Hypothalamus (tissue), 51 donors: ENCODE measurements at places on chromosomes 12 and 14.

GRCh38 chr12:5621329-5621728, 189.4 kb downstream of the NTF3 start:
- DNase-seq: no peak

- DNase-seq: no peak
Observed at GRCh38 chr12:63934936-63935335, 90.4 kb downstream of the SRGAP1 start.

- DNase-seq: no peak
Observed at GRCh38 chr12:97628962-97629361, 166.4 kb downstream of the RMST start.

DNA sequence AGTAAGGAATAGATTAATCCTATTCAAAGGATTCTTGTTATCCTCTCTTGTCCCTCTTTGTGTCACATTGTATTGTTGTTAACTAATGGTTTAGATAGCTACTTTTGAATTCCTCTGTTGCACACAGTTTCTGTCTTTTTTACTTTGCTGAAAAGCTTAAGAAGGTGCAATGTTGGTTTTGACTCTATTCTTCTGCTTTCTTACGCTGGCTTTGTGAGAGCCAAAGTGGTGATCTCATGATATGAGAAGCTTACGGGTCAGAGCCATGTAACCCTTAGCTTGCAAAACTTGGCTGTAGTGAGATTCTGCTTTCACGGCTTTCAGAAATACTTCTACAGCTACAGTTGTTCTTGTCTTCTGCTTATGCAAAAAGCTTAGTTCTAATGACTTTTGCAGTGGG, 239.7 kb downstream of the TRHDE start:
- no peak for DNase-seq

DNA sequence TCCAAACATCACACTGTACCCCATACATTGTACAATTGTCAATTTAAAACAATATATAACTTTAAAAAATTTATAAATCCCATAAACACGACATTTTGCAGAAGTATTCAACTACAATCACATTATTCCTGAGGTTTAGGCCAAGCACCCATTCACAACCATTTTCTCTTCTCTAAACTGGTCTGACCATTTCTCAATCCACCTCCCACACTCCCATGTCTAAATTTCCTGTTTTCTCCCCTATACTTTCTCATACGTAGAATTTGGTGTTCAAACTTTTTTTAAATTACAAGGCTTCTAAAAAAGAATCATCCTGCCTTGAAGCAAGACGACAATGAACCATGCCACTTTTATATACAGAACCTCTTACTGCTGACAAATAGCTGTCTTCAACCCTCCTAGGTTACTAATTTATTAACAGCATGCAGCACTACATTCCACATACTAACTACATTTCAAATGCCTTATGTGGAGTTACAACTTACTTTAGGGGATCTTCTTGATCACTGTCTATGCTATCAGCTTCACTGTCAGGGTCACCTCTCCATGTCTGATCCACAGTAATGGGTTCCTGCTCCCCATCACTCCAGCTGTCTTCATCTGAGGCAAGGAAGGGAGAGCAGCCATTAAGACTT, 3.4 kb downstream of the KANSL2 start:
- DNase-seq: no peak

DNA sequence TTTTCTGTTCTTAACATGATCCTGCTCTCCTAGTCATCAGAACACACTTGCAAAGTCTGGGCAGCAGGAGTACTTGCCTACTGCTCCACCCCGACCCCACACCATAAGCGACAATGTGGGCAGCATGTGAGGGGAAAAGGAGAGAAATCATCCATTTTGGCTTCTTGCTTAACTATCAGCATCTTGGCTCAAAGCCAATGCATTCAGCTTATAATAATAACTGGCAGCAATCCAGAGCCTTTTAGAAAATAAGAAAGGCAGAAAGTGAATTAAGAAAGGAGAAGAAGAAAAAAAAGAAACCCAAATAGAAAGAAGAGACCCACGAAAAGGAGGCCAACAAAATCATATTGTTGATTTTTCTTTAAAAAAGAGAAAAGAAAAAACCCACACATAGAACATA, 930.8 kb downstream of the BCL11B start:
- DNase-seq: no peak

DNA sequence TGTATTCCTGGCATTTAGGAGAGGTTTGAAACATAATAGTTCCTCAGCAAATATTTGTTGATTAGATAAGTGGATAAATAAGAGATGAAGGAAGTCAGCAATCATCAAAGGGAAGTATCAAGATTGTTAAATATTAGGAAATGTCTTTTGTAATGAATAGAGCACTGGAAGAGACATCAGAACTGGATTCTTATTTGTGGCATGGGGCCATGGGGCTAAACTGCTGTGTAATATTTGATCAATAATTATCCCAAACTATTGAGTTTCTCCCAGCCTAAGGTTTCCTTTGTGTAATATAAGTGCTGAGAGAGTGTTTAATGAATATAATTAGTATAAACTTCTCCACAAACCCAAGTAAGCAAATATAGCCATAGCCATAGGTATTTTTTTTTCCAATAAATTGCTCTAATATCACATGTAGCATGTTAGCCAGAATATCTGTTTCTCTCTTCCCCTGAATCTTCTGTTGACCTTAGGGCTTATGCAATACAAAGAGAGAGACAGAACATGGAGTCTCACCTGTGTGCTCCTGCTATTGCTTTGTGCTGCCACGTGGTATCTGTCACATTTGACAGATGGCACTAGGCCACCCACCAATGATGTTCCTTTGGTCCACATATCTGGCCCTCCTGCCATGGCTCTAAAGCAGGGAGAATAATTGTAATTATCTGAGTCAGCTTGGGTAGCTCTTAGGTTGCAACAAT, 658.7 kb downstream of the SOX5 start:
- no peak for DNase-seq

DNA sequence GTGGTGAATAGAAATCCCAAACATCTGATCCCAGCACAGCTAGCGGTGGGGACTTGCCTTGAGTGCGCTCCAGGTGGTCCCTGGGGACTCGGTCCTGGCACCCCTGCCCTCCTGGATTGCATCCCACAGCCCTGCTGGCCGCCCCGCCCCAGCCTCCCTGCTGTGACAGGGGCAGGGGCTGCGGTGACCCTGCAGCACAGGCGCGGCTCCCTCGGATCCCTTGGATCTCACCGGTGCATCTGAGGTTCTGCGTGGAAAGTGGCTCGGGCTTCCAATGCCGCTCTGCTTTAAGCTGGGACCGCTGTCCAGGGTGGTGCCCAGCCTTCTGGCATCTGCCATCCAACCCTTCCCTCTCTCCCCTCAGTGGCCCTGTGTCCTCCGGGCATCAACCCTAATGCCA, 16.0 kb downstream of the ANKRD9 start:
- DNase-seq: no peak

DNA sequence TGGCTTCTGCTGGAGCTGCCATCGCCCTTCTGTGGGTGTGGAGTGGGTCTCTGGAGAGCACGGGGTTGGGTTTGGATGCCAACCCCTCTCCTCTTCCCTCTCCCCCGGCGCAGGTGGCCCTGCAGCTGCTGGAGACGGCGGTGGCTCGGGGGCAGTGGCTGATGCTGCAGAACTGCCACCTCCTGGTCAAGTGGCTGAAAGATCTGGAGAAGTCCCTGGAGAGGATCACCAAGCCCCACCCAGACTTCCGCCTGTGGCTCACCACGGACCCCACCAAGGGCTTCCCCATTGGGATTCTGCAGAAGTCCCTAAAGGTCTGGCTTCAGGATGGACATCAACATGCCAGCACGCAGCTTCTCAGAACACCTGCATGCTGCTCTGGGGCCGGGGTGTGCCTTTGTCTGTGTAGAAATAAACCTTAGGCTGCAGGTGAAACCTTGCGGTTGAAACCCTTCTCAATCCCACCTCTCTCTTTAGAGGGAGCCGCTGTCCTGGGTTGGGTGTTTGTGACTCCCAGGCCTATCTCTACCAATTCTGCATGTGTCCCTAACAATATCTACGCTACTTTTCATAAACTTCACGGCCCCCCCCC, 44.3 kb downstream of the CCDC92 start:
- no peak for DNase-seq

DNA sequence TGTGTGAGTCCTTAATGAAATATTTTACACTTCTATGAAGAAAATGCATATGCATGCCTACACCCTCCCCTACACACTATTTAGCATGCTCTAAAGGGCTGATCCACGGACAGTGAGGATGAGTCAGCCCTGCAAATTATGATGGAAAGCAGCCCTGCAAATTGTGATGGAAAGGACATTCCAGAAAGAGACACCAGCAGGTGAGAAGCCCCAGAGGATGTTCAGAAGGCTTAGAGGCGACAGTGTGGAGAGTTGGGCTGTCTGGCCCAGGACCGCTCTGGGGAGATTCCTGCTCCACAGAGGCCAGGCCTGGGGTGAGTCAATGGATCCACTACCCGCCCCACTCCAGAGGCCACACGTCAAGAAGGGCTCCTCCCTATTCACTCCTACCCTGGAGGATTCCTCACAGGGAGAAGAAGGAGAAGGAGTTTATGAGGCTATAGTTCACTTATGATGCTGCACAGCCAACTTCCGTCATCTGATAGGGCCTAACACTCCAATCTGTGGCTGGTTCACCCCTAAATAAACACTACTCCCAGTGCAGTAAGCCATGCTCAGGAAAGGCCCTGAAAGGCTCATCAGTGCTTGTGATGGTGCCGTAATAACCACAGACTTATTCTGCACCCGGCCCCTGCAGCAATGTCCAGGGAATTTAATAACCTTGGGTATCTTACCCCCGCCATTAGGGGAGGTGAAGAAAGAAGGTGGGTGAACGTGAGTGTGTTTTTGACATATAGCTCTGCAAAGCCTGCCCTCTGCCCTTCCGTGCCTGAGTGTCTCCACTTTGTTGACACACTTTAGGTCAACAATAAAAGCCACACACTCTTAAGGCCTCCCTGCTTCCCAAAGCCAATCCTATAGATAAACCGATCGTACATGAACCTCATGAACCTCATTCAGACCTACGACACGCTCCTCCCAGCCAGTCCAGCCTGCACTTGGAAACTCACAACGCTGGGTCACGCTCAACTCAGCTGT, 46.4 kb downstream of the CLMN start:
- DNase-seq: no peak

GRCh38 chr12:64891629-64892028, 67.2 kb downstream of the TBC1D30 start:
- no peak for DNase-seq

- no peak for DNase-seq
Observed at GRCh38 chr12:27193854-27194544, 50.1 kb upstream of the STK38L start.

- no peak for DNase-seq
Observed at GRCh38 chr12:45355730-45356129, 139.8 kb downstream of the ANO6 start.

DNA sequence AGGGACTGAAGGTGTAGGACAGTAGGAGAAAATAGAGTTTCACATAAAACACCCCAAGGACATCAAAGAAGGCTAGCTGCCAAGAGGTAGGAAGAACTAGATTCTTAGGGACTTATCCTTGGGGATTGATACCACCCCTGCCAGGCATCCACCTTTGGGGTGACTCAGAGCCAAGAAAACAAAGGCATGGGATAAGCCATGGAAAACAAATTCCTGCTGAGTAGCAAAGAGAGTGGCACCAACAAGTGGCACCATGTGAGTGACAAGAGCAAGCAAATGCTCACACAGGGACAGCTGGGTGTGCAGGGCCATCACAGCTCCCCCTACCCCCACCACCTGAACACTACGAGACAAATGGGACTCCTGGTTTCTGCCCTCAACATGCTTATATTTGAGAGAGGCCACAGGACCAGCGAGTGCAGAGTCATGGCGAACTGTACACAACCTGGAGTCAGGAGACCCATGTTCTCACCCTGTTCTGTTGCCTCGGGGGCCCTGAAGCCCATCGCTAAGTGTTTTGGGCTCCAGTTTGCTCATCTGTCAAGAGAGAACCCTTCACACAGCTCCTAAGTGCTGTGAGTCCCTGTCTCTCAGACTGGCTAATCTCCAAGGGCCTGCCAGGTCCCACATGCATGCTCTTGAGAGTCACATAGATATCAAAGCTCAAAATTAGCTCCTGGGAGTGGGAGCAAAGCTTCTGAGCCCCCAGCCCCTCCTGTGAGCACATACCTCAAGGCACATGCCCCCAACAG, 91.9 kb downstream of the DPF3 start:
- DNase-seq: no peak

- DNase-seq: no peak
Observed at GRCh38 chr14:82345184-82345583, 811.5 kb upstream of the SEL1L start.

DNA sequence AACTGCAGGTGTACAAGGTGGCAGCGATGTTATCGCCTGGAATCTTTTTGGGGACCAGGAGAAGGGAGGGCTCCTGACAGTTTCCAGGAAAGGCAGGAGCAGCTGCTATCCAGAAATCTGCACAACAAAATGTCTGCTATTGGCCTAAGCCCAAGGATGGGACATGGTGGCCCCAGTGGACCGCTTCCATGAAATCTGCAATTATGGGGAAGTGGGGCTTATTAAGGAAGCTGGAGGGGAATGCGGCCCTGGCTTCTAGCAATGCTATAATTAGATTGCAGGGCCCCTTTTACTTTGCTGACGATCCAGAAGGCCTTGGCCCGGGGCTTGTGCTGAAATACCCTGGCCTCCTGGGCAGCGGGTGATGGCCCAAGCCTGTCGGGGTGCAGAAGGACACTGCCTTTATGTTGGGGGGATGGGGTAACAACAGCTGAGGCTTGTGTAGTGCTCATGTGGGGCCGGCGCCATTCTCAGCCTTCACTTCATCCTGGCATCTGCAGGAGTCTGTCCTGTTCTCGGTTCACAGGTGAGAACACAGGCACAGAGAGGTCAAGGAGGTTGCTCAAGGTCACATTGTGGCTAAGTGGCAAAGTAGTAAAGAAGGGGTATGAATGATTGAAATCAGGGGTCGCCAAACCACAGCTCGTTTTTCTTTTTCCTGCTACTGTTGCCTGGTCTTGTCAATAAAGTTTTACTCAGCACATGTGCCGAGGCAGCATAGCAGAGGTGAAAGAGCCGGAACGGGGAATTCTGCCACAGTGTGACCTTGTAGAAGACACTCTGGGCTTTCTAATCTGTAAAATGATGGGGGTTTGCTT, 153.5 kb downstream of the RBM19 start:
- DNase-seq: no peak
